ENCODE measurements at places on chromosomes 3 and 15.

- no peak for DNase-seq
Measured at GRCh38 chr3:72193771-72194430, 409.0 kb upstream of the PROK2 start.

DNA sequence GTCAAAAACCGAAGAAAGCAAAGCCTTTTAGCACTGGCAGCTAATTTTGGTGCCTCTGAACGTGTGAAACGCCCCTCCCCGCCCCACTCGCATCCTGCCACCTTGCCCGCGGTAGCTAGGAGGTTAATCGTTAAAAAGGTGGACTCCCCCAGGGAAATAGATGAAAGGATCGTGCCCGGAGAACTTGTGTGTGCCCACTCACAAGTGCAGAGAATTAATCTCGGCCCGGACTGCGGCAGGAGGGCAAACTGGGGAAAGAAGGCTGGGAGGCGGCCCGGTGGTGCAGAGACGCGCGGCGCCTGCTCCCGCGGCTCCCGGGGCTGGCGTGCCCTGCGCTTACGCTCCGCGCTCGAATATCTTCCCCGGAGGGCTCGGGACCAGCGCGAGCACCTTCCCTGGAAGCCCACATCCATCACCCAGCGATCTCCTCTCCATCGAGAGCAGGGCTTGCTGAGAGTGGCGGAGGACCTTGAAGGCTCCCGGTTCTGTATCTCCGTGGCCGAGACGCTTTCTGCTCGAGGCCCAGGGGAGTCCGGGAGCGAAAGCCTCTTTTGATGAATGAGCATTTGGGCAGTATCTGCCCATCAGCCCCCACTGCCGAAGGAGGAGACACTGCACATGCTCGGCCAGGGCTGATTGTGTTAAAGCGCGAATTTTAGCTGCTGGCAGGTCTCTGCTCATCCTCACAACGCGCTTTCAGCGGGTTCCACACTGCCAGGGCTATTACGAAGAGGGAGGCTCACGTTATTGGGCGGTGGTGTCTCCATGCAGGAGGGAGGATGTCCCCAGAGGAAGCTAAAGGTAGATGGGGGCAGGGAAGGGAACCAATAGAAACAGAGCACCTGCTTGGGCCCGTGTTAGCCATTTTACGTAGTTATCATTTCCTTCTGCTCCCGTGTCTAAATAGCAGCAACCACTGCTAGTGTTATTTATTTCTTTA lies 1.3 kb upstream of the SPTSSB start:
- DNase-seq, result no peak

GRCh38 chr3:138943724-138944653 lies 2.9 kb downstream of the FOXL2 start:
- DNase-seq, result peak; percentile 22

DNA sequence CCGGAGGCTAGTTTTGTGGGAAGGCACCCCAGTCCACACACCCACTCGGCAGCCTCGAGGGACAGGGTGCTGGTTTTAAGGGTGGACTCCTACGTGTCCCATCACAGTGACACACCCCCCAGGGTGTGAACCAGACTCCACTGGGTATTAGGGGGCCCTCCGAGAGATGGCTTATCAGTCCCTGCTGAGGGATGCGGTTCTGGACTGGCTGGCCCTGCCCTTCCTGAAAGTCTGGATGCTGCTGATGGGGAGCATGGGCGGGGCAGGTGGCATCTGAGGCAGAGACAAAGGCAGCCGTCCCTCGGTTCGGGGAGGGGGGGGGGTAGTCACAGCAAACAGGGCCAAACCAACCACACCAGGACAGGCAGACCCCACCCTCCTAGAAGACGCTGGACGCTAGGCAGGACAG lies 939 bp upstream of the ULK3 start:
- no peak for DNase-seq

DNA sequence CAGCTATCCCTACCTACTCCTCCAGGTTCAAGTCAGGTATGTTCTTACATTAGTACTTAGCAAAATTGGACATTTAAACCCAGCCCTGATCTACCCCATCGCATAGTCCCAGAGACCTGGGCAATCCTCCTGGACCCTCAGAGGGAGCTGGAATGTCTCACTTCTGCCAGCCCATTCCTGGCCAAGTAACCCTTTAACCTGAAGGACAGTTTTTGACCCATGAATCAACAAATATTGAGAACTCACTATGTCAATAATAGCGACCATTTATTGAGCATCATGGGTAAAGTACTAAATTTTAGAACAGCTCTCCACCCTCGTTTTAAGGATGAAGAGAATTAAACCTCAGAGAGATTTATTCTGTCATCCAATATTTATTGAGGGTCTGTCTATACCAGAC lies 70.4 kb downstream of the RBPMS2 start:
- no peak for DNase-seq

DNA sequence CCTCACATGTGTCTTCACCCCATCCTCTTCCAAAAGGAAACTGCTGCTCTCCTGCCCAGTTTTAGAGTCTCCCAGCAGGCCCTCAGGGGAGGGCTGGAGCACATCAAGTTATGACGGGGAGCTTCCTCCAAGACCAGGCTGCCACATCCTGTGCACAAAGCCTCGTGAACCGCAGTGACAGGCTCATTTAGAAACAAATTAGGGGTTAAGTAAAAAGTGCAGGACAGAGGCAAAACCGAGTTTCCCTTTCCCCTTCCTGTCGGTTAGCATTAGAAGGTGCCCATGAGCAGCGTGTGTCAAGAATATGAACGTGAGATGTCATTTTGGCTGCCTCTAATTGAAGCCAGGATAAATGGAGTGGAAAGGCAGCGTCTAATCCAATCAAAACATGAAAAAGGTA lies 199.7 kb downstream of the ARRDC4 start:
- no peak for DNase-seq

GRCh38 chr3:183116025-183116614 lies 16.8 kb upstream of the MCCC1 start:
- no peak for DNase-seq

DNA sequence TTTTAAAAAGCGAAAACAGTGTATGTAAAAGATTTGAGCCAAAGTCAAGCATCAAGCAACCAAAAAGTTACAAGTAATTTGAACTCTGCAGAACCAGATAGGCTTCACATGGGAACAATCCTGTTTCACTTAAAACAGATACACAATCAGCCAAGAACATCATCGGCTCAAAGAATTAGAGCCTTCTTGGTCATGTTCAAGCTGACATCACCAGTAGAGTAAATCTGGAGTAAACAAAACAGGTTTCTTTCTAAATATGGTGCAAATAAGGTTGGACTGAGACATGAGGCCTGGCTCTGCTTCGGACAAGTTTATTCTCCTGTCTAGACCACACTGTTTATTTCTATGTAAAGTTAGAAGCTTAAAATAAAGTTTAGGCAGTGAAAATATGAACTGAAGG lies 116.0 kb downstream of the GMNC start:
- no peak for DNase-seq

DNA sequence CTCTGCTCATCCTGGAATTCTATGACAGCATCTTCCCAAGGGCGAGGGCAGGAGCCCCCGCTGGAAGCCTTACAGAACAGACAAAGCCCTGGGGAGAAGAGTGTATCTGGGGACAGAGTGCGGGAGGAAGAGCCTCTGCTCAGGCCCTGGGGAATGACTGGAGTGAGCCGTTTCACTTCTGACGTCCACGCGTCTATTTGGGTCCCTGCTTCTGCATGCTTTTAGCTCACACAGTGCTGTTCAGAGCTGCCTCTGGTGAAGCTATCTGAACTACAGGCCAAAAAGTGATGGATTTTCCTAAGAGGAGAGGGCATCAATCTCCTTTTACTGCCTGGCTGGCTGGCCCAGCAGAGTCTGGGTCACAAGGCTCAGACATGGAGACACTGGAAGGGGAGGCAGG lies 311.8 kb downstream of the NTRK3 start:
- DNase-seq, result no peak

DNA sequence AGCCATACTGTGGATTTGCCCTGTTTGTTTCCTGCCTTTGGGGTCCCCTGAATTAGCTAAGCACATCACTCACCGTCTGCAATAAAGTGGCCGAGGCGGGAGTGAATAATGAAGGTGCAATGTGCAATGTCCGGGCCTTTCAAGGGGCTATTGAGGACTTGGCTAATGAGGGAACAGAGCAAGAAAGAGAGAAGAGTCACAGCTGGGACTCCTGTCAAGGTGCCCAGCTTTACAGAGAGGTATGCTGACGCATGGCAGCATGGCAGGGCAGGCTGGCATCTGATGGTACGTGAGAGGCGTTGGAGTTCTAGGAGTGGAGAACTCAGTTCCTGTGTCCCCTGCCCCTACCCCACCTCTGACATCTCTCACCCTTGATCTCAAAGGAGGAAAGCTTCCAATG lies 13.8 kb upstream of the ATP2B2 start:
- DNase-seq, result no peak

DNA sequence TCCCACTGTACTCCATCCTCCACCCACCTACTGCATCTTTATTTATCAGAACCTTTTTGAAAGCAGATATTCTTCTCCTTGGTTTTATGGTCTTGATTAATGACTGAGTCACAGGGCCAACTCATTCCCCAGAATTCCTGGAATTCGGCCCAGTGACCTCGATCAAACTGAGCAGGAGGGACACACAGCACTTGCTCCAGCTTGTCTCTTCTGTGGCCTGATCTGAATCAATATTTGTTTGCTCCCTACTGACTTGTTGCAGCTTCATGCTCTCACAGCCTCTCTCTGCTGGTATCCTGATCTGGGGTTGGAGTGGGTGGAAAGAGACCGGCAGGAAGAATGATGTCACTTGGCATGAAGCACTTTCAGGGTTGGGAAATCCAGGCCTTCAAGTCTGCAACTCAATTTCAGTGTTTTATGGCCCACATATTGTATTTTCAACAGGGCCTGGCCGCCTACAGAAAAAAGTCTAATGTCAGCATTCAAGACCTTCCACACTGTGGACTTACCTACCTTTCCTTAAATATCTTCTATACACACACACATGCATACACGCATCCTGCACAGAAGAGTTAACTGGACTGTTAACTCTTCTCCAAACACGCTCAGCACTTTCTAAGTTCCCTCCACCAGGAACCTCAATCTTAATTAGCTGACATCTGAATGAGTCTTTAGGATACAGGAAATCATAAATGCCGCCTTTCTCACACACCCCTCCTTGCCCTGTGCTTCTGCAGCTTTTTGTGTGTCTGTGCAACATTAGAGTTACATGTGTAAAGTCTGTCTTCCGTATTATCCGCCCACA lies 4.6 kb downstream of the ANXA2 start:
- DNase-seq, result peak; percentile 94

GRCh38 chr3:94272016-94272415 lies 209.2 kb downstream of the NSUN3 start:
- no peak for DNase-seq

DNA sequence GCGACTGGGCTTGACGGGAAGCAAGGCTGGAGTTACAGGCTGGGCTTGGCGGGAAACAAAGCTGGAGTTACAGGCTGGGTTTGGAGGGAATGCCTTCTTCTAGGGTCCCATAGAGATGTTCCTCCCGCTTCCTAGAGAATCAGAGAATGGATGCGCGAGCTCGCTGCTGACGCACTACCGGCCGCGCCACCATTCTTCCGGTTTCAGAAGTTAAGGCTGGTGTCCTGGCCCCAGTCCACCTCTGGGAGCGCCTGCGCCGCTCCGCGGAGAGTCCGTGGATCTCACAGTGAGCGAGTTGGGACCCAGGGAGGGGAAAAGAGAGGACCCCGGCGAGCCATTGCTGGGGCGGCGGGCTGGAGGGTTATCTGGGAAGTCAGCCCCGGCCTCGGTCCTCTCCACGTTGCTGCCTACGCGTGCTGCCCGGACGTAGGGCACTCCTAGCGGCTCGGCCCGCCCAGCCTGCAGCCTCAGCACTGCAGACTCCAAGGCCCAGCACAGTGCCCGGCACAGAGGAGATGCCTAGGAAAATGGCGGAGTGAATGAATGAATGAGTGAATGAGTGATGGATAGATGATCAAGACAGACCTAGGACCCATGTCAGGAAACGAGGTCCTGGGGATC lies at the start of gene ZNF502:
TSS of gene ZNF502 (plus strand) at position 206 of the 621 bp plus-strand sequence. CDS start 7,602 bp downstream, outside the sequence.
- peak; percentile 60 for DNase-seq

DNA sequence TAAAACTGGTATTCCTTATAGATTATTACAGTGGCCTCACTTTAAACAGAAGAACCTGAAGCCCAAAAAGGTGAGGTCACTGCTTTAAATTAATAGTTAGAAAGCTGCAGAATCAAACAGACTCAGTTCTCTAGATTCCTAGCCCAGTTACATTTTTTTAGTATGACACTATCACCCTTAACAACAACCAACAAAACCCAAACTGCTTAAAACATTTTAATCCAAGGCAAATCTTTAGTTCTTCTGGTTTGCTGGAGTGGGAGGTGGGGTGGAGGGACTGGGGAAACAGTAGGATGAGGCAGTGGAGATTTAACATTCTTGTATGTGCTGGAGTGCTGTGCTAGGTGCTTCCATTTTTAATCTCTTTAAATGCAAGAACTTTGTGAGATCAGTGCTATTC lies 631.6 kb upstream of the KCNMB2 start:
- no peak for DNase-seq

DNA sequence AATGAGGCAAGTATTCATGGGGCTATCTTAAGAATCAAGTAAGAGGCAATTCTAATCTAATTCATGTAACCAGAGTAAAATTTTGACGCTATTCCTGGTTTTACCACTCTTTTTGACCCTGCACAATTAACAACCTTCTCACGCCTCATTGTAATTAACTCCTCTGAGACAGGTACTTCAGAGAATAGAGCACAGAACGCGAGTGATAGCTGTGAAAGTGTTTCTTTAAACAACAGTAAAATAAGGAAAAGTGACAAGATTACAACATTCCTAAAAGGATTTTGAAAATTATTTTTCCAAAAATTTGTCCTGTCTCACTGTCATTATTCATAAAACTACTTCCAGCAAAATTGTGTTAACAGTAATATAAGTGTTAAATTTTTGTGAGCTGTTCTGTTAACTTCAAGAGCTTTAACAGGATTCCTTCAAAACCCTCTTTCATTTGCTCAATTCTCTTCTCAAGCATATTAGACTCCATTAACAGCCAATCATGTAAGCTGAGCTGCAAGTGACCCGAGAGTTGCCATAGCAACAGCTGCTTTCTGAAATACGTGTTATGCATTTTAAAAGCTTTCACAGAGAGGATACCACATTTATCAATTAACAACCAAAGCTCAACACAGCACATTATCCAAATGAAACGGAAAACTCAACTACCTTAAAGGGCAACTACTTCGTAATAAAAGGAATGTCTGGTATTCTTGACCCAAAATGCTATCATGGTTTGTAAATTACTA lies 93.1 kb downstream of the STAG1 start:
- no peak for DNase-seq

- no peak for DNase-seq
Measured at GRCh38 chr3:42213417-42213816, 52.6 kb downstream of the CCK start.

GRCh38 chr3:58474348-58474911 lies 17.5 kb upstream of the KCTD6 start:
- no peak for DNase-seq

- no peak for DNase-seq
Measured at GRCh38 chr15:48411971-48412591, 80.9 kb downstream of the DUT start.
